ENCODE measurements at places on chromosomes 2 and 18.

DNA sequence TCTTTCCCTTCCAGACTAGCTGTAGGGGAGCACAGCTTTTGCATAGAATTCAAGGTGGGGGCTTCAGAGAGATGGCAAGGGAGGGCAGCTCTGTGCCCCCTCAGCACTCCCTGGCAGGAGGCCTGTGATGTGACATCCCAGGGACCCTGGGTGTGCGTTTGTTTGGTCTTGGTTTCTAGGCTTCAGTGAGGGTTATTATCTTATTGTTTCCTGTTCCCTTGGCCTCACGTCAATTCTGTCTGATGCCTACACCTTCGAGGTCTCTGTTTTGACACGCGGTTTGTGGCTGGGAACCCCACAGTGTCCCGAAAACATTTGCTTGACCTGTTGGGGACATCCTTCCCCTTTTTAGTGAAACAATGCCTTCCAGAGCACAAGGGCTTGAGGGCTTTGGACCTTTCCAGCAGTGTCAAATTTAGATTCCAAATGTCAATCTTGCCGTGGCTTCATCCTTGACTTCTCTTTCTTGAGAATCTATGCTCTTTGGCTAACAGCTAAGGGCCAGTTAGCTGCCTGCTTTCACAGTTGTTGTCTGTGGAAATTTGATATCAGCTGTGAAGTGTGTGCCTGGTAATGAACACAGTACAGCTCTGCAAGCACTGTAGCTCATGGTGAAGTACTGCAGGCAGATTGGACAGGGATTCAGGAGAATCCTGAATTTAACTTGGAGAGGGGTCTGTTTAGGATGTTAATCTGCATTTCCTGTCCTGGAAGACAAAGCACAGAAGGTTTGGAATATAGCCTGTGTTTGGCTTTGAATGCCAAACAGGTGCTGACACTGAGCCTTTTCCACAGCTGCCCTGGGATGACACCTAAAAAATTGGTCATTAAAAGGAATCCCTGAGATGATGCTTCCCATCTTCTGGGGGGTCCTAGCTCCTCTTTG is 108.2 kb upstream of the CXCR4 start:
- no peak for DNase-seq

- DNase-seq: no peak
These were observed 27.1 kb upstream of the CREB1 start for GRCh38 chr2:207502577-207503198.

- peak; percentile 41 for DNase-seq
These were observed 132.5 kb downstream of the SPHKAP start for GRCh38 chr2:228048838-228049490.

DNA sequence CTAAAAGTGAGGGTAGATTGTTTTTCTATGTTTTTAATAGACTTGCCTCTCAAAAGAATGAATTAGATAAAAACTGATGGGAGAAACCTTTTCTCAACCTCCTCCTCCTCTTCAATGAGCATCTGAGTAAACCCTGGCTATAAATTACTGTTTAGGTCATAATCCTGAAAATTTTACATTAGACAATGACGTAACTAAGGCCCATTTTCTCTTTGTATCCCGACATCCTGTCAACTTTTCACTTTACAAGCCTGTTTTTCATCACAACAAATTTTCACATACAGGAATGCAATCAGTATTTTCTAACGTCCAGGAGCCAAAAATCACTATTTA is 1.3 kb downstream of the SPIRE1 start:
- DNase-seq: no peak

DNA sequence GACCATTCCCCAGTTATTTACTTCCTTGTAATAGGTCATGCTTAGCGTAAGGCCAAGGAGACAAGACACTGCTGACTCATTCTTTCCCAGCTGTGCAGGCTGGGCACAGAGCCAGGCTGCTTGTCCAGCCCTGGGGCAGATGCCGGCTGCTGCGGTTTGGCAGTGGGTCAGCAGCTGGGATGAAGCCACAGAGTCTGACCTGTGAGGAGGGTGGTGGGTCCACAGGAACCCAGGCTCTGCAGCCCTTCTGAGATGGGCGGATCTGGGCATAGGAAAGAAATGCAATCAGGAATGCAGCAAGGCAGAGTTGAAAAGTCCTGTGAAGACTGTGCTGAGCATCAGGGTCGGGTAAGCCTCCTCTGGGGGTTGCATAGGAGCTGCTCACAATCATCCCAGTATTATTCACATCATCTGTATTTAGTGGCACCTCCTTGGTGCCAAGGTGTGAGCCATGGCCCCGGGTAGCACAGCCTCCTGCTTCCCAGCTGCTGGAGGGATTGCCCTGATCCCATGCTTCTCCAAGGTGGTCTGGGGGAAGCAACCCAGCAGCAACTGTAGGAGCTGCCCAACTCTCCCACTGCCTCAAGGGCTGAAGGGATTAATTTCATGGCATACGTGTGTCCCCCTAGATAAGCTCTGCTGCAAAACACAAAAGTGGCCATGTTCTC is 139.0 kb downstream of the DDX1 start:
- peak; percentile 97 for DNase-seq

DNA sequence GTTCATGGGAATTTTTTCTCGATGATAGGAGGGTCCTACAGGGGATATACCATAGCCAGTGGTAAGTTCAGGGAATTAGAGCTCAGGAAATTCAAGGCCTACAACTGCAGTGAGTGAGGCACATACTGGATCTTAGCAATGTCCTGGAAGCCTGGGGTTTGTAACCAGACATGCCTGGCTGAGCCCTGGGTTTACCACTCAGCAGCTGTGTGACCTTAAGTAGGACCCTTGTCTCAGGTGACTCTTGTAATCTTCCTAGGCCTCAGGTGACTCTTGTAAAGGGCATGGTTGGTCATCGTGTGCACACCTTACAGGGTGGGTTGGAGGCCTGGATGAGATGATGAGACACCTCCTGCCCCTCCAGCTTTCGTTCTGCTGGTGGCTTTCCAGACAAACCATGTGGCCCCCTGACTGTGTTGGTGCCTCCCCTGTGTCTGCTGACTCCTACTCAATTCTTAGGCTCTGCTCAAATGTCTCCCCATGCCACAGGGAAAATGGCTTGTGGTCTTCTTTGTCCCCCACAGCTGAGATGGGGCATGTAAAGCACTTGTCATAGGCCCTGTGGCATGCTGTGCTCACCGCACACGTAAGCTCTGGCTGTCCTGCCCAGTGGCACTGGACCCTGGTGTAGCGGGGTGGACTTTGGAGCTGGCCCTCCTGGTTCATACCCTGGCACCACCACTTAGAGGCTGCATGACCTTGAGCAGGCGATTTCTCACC is 94.1 kb downstream of the FHOD3 start:
- DNase-seq: no peak

- DNase-seq: no peak
These were observed 22.4 kb downstream of the ITSN2 start for GRCh38 chr2:24337890-24338289.

GRCh38 chr2:205836477-205837221 is 154.3 kb downstream of the NRP2 start:
- no peak for DNase-seq

DNA sequence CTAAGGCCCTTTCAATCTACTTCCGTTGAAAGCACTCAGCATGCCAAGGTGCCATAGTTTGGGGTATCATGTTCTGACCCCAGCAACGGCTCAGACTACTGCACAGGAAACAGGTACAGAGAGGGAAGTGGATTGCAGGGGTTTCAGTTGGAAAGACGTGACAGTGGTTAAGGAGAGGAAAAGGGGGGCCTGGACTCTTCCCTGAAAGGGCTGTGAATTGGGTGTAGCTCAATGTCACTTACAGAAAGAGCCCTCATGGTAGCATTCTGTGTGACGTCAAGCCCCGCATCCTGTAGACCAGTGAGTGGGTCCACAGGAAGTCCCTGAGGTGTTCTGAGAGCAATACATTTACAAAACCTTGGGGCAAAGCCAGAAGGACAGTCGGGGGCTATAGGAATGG is 121.5 kb upstream of the GYPC start:
- DNase-seq: no peak

DNA sequence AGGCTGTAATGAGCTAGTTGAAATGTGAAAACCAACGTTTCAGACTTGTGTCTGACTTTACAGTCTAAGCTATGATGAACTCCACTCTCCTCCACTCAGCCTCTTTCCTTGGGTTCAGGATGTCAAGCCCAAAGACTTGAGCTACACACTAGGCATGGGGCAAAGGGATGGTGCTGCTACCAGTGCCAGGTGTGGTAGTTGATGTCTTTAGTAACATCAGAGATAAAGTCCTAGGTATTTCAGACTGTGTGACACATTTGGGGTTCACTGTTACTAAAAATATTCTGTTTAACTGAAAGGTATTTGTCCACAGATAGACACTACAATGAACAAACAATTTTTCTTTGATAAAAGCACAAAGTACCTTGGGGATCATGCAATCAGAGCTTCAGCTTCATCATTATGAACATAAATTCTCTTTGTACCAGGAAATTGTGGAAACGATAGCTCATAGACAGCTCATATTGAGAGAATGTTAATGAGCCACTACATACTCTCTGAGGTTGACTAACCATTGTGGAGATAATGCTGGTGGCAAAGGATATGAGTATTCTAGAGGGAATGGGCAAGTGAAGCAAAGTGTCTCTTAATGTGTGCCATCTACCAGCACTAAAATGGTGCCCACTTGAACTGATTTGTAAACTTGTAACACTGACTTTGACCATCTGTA is 253.7 kb upstream of the THUMPD2 start:
- peak; percentile 99 for DNase-seq
